Hypothalamus (tissue), 51 donors: ENCODE measurements at places on chromosomes 4 and X.

- no peak for DNase-seq
Observed at GRCh38 chr4:71006203-71006907, 12.9 kb downstream of the DCK start.

DNA sequence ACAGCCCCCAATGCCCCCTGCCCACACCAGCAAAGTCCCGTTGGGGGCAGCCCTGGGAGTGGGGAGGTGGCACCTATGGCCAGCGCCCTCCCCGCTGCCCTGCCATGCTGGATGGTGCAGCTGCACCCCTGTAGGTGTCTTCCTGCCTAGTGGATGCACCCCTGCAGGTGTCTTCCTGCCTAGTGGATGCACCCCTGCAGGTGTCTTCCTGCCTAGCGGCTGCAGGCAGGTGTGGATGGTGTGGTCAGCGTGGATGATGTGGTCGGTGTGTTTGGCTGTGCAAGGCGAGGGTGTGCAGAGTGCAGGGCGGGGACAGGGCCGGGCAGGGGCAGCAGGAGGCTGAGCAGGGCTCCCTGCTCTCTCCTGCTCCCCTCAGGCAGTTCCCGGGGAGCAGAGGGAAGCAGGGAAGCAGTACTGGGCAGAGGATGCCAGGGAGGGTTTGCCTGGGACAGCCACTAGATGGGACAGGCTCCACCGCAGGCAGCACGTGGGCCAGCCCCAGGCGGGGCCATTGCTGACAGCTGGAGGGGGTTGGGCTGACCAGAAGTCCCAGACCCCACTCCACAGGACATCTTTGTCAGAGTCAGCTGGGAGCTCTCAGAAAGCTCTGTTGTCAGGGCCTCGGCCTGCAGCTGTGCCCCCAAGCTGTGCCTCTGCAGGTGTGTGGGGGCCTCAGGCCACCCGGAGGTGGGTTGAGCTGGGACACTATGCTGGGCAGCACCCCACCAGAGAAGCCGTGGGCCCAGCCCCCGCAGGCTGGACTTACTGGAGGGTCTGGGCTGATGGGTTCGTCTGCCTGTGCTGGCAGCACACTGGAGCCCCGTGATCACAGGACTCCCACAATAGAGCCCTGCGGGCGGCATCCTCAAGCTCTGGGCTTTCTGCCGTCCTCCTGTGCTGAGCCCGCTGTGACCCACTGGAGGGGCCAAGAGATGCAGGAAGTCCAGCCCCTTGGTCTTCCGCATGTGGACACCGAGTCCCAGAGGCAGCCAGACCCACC lies 23.7 kb downstream of the DOK7 start:
- no peak for DNase-seq

GRCh38 chrX:150581093-150581775 lies 12.8 kb downstream of the MTM1 start:
- no peak for DNase-seq

DNA sequence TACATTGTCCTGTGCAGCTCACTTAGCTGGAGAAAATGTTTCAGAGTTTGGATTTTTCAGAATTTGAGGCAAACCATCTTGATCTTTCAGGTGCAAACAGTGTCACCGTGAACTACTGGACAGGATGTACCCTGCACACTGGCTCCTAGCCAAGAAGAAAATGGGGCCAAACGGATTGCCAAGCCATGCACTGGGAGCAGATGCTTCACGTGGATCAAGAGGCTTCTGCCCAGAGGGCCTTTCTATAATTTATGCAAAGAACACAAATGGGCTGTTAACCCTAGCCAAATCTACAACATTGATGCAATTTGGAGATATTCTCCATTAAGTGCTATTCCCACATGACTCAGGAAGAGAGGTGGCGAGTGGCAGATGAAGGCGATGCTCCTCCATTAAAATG lies 46.9 kb upstream of the ATP8A1 start:
- DNase-seq: no peak

- DNase-seq: no peak
Observed at GRCh38 chr4:7785017-7785416, 154.6 kb downstream of the AFAP1 start.

- no peak for DNase-seq
Observed at GRCh38 chr4:20512033-20512792, 188.0 kb upstream of the PACRGL start.

- DNase-seq: no peak
Observed at GRCh38 chr4:16466581-16466980, 240.3 kb upstream of the TAPT1 start.

GRCh38 chr4:162356181-162356580 lies 192.4 kb upstream of the FSTL5 start:
- DNase-seq: no peak
